ENCODE measurements at places on chromosomes 5 and 9. TPM values are rescaled to one million over a fixed set of nuclear protein-coding genes. Genes with fewer than 3 reads are reported as not detected.

Gene UAP1L1
- total RNA-seq: 47.6 TPM

Gene CARTPT
- total RNA-seq: not detected

Gene WDR36
- 35.2 TPM for total RNA-seq

Gene PCAT7
- total RNA-seq: not detected

Gene GNA14
- total RNA-seq: not detected

Gene SV2C
- not detected for total RNA-seq

Gene PCDHA10
- total RNA-seq: not detected

Gene ANKRD20A1
- 1.3 TPM for total RNA-seq

Gene LCN10
- 70.7 TPM for total RNA-seq

Gene PAPPA
- total RNA-seq: not detected

Gene FAM78A
- 42.9 TPM for total RNA-seq

Gene NR2F1-AS1
- total RNA-seq: not detected
